ENCODE measurements at places on chromosomes 4 and X.

DNA sequence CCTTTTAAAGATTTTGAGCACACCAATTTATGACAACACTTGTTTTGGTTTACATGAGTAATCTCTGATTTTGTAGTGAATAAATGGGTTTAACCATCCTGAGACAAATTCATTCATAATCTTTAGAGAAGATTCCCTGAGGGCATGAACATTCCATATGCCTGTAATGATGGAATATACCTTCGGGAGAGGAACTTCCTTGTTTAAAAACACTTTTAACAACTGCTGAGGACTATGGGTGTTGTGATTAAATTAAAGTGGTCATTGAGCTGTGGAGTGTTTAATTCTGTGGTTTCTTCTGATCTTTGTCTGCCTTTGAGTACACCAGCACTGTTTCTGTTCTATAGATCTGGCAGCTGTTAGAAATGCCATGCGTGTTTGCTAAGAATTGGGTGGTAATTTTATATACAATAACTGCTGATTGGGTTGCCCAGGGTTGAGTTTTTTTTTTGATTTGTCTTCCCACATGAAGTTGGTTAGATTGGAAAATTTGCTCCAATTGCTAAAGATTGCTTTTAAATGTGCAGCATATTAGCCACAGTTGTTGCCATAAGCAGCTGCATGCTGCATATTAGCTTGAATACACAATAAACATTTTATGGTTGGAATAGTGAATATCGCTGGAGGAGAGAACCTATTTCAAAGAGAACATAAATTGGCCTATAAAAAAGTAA, 86.8 kb downstream of the DCLK2 start:
- DNase-seq, result no peak

DNA sequence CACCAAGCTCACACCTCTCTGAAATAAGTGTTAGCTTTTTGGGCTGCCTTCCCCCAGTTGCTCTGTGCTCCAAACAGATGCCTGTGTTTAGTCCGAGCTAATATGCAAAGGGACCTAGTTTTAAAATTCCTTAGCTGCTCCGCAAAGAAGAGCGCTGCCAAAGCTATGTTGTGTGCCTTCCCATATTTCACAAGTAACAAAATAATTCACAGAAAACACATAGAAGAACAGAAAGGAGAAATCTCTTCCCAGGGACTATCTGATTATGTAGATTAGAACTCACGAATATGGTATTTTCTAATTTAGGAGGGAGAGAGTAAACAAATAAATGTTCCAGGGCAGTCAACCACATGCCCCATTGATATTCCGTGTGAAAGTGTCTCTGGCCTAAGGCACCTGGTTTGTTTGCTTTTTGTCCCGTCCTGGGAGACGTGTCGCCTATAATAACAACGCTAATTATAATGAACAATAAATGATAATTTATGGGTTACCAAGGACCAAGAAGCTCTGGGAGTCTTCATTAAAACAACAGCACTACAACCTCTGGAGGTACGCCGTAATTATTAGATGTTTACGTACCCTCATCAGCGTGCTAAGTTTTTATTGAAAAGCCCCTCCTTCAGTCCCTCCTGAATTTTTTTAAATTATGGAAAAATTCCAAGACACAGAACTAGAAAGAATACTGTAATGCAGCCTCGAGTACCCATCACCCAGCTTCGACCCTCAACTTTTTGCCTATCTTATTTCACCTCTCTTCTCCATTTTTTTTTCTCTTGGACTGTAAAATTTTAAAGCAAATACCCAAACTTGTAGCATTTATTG, 1.2 kb upstream of the CCNG2 start:
- DNase-seq, result no peak

GRCh38 chr4:113769744-113770143, 8.2 kb upstream of the CAMK2D start:
- no peak for DNase-seq

GRCh38 chrX:110228453-110228852, 89.4 kb downstream of the AMMECR1 start:
- no peak for DNase-seq

- no peak for DNase-seq
Observed at GRCh38 chr4:113452868-113453620, 308.5 kb downstream of the CAMK2D start.

- no peak for DNase-seq
Observed at GRCh38 chr4:20882500-20882899, 182.2 kb downstream of the PACRGL start.

- no peak for DNase-seq
Observed at GRCh38 chrX:37677243-37677642, 8.3 kb upstream of the XK start.

GRCh38 chrX:151082077-151082948, 94.1 kb upstream of the GPR50 start:
- DNase-seq, result peak; percentile 8

GRCh38 chrX:108127152-108127551, 35.6 kb downstream of the ATG4A start:
- no peak for DNase-seq

GRCh38 chr4:165378745-165379677, at the start of gene CPE:
CPE (plus strand) TSS chr4:165379008; CDS start chr4:165379222, 214 bp downstream.
- peak; percentile 43 for DNase-seq

GRCh38 chrX:53356186-53356585, 66.3 kb downstream of the SMC1A start:
- DNase-seq, result no peak

- DNase-seq, result no peak
Observed at GRCh38 chr4:174521800-174522182, 497 bp downstream of the HPGD start.

- DNase-seq, result no peak
Observed at GRCh38 chrX:133185938-133186337, 32.2 kb downstream of the TFDP3 start.

DNA sequence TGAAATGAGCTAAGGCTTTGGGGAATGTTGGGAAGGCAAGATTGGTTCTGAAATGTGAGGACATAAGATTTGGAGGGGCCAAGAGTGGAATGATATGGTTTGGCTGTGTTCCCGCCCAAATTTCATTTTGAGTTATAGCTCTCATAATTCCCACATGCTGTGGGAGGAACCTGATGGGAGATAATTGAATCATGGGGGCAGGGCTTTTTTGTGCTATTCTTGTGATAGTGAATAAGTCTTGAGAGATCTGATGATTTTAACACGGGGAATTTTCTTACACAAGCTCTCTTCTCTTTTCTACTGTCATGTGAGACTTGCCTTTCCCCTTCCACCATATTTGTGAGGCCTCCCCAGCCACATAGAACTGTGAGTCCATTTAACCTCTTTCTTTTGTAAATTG, 157.6 kb upstream of the C1QTNF7 start:
- peak; percentile 30 for DNase-seq

GRCh38 chr4:4875147-4875546, 15.7 kb downstream of the MSX1 start:
- DNase-seq, result no peak

DNA sequence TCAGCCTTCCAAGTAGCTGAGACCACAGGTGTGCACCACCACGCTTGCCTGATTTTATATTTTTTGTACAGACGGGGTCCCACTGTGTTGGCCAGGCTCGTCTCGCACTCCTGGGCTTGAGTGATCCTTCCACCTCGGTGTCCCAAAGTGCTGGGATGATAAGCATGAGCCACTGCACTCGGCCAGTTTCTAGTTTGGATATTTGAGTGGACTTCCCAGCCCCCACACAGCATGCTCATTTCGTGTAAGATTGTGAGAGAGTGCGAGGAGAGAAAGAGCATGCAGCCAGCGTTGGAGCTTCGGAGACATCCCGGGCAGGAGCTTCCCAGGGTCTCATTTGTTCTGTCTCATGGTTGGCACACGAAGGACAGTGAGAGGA, 31.8 kb downstream of the ARSD start:
- no peak for DNase-seq

DNA sequence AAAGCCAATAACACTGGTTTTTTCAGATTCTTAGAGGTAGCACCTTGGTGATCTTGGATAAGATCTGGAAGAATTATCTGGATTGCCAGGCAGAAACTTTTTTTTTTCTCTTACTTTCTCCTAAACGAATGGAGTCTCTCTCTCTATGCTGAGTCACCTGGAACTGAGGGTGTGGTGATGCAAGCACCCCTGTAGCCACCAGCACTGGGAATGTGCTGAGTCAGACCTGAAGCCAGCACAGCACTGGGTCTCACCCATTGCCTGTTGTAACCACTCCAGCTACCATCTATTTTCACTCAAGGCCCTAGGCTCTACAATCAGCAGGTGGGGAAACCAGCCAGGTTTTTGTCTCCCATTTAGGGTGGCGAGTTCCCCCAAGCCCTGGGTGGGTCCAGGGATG, 923.8 kb downstream of the RAPGEF2 start:
- DNase-seq, result peak; percentile 24

GRCh38 chrX:110327336-110327735, 9.5 kb upstream of the AMMECR1 start:
- DNase-seq, result no peak

DNA sequence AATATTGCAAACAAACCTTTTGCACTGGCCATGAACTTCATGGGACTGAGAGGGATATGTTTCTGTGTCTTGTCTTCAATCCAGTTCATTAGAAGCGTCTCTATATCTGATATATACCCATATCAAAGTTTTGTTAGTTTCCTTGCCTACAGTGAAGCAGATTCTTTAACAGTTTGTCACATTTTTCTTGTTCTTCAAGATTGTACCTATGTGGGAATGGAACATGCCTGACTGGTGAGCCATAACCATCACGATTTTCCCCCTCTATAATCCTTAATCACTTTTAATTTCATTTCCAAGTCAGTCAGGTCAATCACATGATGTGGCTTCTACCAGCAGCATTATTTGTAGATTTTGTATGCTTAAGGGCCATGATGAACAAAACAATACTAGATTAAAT, 197.1 kb upstream of the PDE5A start:
- DNase-seq, result no peak

DNA sequence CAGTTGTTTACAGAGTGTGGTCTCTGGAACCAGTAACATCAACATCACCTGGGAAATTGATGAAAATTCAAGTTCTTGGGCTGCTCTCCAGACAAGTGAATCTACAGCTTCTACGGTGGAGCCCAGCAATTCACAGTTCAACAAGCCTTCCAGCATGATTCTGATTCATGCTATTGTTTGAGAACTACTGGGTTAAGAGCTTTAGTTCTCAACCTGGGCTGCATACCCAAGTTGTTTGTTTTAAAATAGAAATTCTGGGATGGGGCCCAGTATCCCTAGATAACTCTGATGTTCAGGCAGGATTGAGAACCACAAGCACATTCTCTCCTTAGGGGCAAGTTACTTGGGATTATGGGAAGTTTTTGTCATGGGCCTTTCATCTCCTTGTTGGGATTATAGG, 37.9 kb upstream of the PGK1 start:
- DNase-seq, result no peak

GRCh38 chrX:19602866-19603622, 87.7 kb upstream of the MAP3K15 start:
- DNase-seq, result no peak

DNA sequence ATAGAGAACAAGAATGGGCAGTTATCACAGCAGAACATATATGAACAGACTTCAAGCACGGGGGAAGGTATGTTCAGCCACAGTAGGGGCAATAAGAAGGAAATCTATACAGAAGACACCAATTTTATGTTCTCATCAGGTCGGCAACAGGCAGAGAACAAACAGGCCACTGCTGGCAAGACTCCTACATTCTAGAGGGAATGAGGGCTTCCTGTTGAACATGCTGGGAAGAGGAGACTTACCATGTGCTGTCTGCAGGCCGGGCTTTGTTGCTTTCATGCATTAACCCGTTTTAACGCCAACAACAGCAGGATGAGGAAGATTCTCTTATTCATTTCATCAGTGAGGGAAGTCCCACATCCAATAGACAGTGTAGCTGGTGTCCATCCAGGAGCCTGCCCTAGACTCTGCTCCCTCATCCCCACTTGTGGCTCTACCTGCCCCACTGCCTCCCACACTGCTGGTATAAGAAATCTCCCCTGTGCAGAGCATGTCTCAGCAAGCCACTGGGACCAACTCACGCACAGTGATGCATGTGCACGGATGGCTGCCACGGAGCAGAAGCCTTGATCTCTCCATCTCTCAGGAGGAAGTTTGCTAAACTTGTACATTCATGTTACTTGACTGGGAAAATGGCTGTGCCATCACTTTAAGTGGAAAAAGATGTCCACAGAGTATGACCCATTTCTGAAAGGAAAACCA, 84.5 kb downstream of the ACOX3 start:
- DNase-seq, result no peak

GRCh38 chr4:165359506-165359905, 19.3 kb upstream of the CPE start:
- peak; percentile 21 for DNase-seq

DNA sequence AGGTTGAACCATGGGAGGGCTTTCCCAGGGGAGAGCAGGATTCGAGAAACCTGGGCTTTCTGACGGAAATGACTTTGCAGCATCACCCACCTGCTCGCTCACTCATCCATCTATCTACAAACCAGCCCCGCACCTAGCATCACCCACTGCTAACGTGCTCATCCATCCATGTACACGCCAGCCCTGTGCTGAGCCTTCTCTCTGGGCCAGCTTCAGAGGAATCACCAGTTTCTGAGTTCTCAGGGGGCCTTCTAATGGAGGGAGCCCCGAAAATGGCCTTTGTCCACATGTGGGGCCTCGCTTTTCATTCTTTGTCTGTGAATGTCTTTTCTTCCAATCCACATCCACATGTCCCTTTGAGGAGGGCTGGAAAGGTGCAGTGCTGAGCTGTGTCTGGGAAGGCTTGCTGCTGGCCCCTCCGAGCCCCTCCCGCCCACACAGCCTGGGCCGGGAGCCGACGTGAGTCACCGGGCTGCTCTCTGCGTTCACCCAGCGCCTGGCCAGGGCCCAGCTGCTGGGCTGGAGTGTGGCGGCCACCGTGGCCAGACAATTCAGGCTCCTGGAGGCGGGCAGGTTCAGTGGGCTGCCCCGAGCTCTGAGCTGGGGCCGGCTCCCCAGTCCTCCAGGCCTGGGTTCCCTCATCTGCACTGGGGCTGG, 14.7 kb downstream of the SORCS2 start:
- DNase-seq, result peak; percentile 73

DNA sequence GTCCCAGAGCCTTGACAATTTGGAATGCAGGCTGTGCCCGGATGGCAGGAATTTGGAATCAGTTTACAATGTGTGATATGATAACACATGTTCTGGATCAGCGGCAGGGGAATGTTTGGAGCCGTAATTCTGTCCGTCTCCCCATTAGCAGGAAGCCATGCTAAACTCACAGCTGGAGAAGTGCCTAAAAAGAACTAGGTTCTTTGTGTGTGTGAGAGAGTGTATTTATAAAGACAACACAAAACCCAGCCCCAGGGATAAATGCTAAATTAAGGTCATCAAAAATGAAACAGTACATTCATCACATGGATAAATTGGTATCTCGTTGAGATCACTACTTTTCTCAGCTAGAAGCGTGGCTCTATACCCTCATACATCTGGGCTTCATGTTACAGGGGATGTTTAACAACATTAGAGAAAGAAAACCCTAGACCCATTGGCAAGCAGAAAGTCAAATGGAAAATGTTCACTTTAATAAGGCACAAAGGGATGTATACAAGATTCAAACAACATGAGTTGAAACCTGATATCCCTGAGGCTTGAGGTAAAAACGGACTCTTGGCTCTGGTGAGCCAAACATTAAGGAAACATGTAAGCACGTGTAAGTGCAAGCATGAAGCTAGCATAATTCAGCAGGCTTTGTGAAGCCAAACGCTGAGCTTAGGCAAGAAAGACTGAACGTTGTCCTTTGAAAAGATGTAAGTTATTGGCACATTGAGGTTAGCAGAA, 18.0 kb upstream of the TMEM131L start:
- no peak for DNase-seq

GRCh38 chr4:117239434-117239833, 154.1 kb upstream of the TRAM1L1 start:
- no peak for DNase-seq

Measured in fibroblast of skin of left quadriceps (primary cell).